NCI-H1092 (cell line): ENCODE measurements at places on chromosomes 5 and 9.

- no peak for DNase-seq
These were observed 700.2 kb downstream of the IRX1 start for GRCh38 chr5:4295663-4296339.

DNA sequence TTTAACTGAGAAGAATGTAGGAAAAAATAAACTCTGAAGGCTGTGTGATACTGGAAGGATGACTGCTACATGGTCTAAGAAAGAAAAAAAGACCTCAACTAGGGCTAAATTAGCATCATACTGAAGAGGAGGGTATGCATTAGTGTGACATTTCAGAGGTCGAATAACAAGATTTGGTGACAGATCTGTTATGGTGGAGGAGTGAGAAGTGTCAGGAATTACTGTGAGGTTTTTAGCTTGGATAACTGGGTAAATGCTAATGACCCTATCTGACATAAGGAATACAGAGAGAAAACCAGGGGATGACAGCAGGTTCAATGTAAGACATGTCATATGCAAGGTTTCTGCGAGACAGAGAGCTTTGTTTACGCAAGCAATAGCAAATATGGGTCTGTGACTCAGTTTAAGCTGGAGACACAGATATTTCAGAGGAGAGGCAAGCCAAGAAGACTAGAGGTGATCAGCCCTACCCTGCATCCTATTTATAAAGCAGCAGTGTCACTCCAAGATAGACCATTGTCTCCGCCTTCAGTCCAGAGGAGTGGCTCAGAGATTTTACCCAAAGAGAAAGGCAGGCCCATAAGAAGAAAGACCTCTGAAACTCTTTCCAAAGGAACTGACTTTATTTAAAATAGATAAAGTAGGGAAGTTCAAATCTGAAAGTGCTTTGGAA lies 44.3 kb downstream of the FBN2 start:
- DNase-seq: no peak

DNA sequence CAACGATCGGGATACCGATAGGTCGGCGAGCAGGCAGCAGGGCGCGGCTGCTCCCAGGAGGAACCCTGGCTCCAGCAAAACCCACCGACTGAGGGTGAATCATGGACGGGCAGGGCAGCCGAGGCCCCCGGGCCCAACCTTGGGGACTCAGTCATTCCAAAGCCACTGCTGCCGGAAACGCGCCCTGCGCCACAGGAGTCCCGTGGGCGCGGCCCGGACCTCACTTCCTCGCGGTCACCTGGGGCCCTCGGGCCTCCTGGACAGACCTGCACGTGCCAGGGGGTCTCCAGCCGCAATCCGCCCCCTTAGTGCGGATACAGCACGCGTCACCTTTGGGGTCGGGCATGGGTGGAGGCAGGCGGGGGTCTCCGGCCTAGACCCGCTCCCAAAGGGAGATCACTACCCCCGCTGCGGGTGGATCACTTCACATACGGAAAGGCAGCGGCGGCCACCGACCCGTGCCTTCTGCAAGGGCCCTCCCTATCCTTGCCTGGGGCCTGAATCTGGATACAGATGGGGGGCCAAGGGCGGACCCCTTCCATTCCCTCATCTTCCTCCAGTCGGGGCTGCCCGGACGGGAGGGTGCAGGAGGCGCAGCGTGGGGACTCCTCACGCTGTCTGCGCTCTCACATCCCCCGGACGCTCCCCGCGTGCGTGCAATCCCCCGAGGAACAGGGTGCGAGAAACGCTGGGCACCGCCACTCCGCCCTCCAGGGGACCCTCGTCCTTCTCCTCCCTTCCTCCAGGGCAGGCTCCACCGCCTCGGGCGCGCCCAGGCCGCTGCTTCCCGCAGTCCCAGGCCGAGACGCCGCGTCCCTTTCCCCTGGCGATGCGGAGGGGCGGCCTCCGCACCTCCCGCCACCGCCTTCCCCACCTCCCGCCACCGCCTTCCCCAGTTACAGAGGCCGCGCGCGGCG lies 586 bp downstream of the TXN start:
- no peak for DNase-seq

DNA sequence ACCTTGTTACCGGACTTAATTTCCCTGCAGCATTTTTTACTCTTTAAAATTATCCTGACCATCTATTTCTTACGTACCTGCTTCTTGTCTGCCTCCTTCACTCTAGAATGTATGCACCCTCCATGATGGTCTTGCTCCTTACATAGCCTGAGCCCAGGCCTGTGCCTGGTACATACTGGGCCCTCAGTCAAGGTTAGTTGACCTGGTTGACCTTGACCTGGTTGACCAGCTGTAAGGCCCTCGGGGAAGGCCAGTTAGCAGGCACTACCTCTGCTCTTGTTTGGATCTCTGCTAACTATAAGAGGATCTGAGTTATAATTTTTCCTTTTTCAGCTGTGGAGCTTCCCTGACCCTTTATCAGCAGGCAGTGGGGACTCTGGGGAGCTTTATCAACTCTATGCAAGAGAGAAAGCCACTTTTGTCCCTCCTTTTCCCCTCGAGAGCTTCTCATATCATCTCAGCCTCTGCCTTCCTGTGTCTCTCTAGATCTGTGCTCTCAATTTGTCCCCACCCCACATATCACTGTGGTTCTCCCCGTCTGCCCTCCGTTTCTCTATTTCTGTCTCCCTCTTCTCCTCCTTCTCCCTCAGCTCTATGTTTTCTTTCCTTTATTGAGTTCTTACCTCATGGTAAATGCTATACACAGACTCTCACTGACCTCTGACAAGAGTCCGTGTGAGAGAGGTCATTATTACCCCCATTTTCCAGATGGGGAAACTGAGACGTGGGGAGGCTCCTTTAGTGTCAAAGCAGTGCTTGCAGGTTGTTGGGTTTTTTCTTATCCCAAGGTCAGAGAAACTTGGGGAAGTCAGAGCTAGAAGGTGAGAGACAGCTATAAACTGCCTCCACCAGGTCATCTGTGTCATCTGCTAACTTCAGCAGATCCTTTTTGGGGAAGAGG lies 28.6 kb downstream of the SPRY4 start:
- DNase-seq: no peak

- DNase-seq: no peak
These were observed 223.3 kb downstream of the SEC61B start for GRCh38 chr9:99445371-99445891.

DNA sequence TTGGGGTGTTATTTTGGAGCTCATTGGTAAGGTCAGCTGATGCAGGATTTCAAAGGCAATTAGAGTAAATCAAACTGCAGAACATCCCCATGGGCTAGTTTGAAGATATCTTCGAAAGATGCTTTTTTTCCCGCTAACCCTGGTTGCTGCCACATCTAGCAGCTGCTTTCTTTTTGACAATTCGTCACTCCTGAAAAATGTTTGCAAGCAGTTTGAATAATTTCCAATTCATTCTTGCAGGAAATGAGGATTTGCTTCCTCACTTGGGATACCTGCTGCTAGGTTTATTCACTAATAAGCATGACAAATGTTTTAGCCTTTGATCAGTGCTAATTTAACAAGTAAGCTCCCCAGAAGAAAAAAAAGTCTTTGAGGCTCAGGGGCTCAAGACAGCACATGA lies 649.6 kb upstream of the RORB start:
- no peak for DNase-seq

DNA sequence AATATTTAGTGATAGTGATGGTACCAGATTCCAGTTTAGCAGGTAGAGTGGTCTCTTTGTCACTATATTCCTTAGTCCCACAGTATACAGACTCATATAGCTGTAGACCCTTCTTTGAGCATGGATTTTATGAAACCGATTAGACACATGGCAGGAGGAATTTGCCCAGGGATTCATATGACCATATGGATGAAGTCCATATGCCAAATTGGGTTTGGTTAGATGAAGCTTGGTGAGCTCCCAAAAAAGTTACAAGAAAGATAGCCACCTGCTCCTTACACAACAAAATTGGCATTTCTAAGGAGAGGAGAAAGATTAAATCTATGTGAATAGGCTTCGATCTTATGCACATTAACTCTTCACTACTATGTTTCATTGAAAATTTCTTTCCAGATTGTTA lies 211.4 kb downstream of the CWC27 start:
- DNase-seq: no peak

DNA sequence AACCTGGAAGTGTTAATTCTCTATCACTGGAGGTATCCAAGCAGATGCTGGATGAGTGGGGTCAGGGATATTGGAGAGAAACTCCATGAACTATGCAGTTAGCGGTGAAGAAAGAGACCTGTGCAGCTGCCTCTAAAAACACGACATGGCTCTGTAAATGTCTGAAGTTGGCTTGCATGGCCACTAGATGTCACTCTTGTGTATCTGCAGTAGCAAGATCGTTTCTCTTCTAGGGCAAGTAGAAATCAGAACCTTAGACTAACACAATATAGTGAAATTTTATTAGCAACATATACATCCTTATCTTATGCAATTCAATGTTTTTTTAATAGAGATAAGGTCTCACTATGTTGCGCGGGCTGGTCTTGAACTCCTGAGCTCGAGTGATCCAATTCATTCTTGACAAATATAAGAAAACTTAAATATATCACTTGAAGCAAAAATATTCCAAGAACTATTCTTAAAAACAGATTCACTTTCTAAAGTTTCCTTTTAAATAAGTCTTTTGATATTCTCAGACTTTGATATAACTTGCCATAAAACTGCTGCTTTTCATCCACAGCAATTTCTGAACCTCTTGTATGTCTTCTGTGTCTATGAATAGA lies 2.9 kb downstream of the OR2S2 start:
- peak; percentile 68 for DNase-seq

DNA sequence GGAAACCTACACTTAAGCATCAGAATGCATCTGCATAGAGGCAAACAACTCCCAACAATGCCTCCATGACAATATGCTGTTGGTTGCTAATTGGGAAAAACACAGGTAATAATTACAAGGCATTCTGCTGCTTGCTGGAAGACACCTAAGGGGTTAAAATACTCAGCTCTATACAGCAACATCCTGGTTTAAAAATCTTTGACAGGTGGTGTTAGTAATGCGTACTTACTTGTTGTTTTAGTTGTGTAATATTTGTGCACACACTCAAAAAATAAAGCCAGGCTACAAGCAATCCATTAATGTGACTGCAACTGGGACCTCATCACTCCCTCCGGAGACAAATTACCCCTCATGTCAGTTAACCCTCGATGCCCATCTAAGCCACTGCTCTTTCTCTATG lies 126.3 kb upstream of the ELL2 start:
- DNase-seq: no peak

DNA sequence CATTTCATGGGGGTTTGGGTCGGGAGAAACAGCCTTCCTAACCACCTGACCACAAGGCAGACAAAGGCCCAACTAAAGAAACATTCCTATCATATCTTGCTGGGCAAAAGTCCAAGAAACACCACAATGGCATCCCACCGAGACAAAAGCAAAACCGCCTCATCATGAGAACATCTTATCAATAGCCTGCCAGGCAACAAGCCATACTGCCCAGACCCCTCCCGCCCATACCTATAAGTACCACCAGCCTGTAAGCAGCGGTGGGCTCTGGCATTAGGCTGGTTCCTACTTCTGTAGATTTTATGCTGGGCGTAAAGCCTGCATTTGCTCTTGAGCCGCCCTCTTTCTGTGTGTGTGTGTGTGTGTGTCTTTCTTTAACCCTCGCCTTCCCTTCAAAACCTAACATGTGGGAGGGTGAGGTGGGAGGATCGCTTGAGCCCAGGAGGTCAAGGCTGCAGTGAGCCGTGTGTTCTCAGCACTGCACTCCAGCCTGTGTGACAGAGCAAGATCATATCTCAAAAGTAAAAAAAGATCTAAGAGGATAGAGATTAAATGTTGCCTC lies 56.9 kb downstream of the PDE6A start:
- DNase-seq: no peak

DNA sequence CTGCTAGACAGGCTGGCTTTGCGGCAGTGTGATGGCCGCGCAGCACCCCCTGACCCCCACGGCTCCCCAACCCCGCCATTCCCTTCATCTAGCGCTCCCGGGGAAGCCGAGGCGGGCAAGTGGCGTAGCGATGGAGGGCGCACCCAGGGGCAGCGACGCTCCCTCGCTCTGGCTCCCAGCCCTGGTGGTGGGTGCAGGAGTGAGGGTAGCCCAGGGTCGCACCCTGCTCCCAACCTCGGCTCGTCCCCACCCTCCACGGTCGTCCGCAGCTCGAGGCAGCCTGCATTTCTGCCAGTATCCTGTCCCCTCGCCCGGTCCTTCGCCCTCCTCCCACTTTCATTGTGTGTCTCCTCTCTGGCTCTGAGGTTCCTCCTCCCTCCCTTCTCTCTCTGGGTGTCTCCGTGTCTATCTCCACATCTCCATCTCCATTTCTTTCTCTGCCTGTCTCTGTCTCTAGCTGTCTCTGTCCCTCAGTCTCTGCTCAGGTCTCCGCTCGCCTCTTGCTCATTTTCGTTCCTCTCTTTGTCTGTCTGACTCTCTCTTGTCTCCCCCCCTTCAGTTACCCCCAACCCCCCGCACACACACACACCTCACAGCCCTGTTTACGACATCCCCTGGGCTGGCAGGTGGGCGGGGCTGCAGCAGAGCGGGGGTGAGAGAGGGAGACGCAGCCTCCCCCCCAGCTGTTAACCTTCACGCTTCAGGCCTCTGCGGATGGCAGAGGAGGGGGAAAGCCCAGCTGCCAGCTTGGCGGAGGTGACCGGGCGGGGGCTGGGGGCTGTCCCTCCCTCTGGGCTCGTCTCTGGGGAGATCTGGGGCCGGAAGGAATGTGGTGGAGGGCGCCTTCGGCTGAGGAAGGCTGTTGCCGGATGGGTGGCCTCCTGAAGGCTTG lies 48.7 kb upstream of the PSD2 start:
- no peak for DNase-seq

DNA sequence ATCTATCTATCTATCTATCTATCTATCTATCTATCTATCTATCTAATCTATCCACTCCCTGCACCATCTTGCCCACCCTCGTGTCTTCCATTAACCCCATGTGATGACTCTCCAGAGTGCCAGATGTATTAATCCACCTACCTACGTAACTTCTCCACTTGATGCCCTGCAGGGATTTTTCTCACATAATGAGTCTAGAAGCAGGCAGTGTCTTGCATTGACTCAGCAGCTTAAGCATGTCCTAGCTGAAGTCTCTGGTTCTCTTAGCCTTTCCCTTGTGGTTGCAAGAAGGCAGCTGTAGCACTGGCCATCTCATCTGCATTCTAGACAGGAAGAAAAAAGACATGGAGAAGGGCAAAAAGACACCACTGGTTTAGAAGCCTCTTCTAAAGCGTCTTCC lies 96.7 kb upstream of the ALDH1B1 start:
- no peak for DNase-seq

DNA sequence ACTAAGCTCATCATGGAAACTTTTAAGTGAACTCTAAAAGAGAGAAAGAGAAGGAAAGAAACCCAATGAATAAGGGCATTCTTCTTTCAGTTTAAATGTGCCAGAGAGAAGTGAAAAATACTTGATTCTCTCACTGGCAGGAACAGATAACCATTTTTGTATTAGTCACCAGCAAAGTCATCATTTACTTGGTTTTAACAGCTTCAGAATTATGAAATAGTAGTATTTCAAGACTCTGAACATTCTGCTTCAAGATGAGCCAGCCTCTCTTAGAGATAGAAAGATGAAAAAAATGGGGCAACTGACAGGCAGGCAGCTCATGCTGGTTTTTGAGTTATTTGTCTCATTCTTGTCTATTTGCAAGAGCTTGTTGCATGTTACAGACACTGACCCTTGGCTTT lies 103.5 kb downstream of the GCNT1 start:
- no peak for DNase-seq
